CD4-positive, alpha-beta T cell (primary cell): ENCODE measurements at places on chromosomes 3 and 15. TPM values are rescaled to one million over a fixed set of nuclear protein-coding genes. Genes with fewer than 3 reads are reported as not detected.
A peak's percentile ranks its signal among the peaks of the same experiment; 100 is the strongest.

- H3K4me3 ChIP-seq, result no peak overlapping the region
- H3K36me3 ChIP-seq, result no peaks in the 10 kb centered on the region
- peaks cover 5% of the 10 kb centered on the region for H3K4me1 ChIP-seq
Observed at GRCh38 chr15:85496551-85497171, 116.3 kb downstream of the AKAP13 start.

The POLR2H gene
- 21.1 TPM for total RNA-seq

DNA sequence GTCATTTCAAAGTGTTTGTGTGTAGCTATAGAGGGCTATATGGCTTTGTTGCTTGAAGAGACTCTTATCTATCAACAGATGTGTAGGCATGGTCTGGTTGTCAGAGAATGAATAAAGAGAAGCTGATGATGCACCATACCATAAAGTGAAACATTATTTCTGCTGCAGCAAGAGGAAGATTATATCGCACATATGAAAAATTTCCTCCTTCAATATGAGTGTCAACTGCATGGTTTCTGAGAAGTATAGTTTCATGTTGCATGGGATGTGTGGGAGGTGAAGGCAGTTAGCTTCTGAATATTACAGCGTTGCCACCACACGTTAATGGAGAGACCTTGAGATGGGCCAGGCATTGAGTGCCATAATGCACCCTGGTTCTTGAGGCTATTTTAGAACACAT, 217.9 kb downstream of the SATB1 start:
- H3K27ac ChIP-seq, result no peak overlapping the region
- DNase-seq, result no peak
- no peak overlapping the region for H3K4me3 ChIP-seq
- H3K36me3 ChIP-seq, result no peaks in the 10 kb centered on the region
- H3K27me3 ChIP-seq, result no peaks in the 10 kb centered on the region
- no peaks in the 10 kb centered on the region for H3K4me1 ChIP-seq

- H3K27me3 ChIP-seq, result no peaks in the 10 kb centered on the region
- peaks cover 97% of the 10 kb centered on the region for H3K4me1 ChIP-seq
- peak overlapping the region; percentile 29 for H3K27ac ChIP-seq
- DNase-seq, result no peak
Observed at GRCh38 chr15:88647351-88648105, 8.7 kb downstream of the ISG20 start.

DNA sequence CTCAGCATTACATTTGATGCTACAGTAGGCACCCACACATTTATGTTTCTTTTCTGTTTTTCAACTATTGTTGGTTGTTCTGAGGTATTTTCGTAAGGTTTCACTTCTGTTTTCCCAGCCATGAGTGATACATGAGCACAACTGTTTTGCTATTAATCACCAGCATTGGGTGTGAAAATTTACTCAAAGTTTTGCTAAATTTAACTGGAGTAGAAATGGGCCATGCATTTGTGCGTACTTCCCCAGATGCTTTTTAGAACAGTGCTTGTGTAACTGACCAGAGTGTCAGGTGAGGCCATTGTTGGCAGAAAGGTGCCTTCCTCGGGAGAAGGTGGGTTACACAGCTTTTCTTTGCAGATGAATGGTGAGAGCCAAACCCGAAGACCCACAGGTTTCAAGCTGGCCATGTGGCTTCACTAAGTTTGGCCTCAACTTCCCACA, 70.4 kb downstream of the ST6GAL1 start:
- no peak for DNase-seq
- H3K27me3 ChIP-seq, result no peaks in the 10 kb centered on the region
- no peak overlapping the region for H3K4me3 ChIP-seq
- H3K27ac ChIP-seq, result peak overlapping the region; percentile 18

DNA sequence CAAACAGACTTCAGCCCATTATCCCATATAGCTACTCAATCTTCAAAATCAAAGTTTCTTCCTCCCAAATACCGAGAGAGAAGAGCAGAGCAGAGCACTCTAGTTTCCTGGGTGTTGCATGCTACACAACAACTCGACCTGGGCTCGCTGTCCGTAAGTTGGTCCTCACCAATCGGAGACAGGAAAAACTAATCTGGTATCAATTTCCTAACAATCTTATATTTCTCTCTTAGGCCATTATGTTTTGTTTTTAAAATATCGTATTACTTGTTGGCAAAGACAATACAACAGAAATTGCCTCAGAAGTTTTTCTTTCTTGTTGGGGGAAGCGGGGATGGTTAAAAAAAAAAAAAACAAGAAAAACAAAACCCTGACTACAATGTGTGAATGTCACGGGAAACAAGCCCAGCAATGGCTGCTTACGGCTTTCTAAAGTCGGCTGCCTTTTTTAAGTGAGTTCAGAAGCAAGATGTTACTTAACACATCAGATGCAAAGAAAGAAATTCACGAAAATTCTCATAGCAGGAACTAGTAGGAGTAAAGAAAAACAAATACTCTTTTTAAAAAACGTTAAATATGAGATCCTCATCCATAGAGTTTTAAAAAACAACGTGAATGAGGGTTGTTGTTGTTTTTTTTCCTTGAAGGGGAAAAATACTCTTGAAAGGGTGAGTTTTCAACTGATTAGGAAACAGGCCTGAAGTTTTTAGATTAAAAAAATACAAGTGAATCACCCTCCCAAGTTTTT, 1.9 kb downstream of the VGLL4 start:
- peak overlapping the region; percentile 89 for H3K4me3 ChIP-seq
- peak overlapping the region; percentile 80 for H3K27ac ChIP-seq
- H3K27me3 ChIP-seq, result no peaks in the 10 kb centered on the region
- no peaks in the 10 kb centered on the region for H3K36me3 ChIP-seq

The PIERCE2 gene
- not detected for total RNA-seq

DNA sequence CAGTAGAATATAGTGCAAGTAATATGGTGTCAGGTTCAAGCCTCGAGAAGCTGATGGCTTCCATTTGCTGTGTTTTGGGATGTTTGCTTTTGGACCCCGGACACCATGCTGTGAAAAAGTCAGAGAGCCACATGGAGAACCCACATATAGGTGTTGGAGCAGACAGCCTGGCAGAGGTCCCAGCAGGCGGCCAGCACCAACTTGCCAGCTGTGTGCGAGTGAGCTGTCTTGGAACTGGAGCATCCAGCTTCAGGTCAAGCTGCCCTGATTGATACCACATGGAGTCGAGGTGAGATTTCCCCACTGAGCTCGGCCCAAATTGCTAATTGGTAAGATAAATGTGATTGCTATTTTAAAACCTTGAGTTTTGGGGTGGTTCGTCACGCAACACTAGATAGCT, 185.7 kb upstream of the TBL1XR1 start:
- H3K4me1 ChIP-seq, result no peaks in the 10 kb centered on the region
- H3K27ac ChIP-seq, result no peak overlapping the region
- no peak for DNase-seq
- H3K27me3 ChIP-seq, result no peaks in the 10 kb centered on the region
- no peak overlapping the region for H3K4me3 ChIP-seq
- H3K36me3 ChIP-seq, result no peaks in the 10 kb centered on the region

DNA sequence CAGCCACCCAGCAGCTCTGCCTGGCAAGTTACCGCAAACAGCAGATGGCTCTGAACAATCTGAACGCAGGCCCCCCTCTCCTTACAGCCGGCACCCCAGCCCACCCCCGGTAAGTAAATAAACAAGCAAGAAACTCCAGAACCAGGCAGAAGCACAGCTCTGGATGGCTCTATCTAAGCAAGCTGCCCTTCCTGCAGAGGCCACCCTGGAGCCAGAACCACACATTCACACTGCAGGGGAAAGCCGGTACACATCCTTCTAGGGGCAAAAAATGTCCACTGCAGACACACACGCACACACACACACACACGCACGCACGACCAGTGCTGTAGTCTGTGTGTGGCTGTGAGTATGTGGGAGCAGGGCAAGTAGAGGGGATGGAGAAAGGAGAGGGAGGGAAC, 63.9 kb downstream of the ADCY5 start:
- no peak overlapping the region for H3K4me3 ChIP-seq
- H3K27ac ChIP-seq, result no peak overlapping the region
- no peak for DNase-seq
- H3K4me1 ChIP-seq, result no peaks in the 10 kb centered on the region
- peaks cover 8% of the 10 kb centered on the region for H3K27me3 ChIP-seq

GRCh38 chr15:43086551-43086950, 19.3 kb downstream of the UBR1 start:
- H3K4me1 ChIP-seq, result peaks cover 2% of the 10 kb centered on the region
- DNase-seq, result no peak
- H3K4me3 ChIP-seq, result no peak overlapping the region
- H3K27me3 ChIP-seq, result no peaks in the 10 kb centered on the region

The AMOTL2 gene
- not detected for total RNA-seq

- no peaks in the 10 kb centered on the region for H3K27me3 ChIP-seq
- no peaks in the 10 kb centered on the region for H3K4me1 ChIP-seq
- no peak overlapping the region for H3K4me3 ChIP-seq
Observed at GRCh38 chr3:7340795-7341194, 479.9 kb downstream of the GRM7 start.

DNA sequence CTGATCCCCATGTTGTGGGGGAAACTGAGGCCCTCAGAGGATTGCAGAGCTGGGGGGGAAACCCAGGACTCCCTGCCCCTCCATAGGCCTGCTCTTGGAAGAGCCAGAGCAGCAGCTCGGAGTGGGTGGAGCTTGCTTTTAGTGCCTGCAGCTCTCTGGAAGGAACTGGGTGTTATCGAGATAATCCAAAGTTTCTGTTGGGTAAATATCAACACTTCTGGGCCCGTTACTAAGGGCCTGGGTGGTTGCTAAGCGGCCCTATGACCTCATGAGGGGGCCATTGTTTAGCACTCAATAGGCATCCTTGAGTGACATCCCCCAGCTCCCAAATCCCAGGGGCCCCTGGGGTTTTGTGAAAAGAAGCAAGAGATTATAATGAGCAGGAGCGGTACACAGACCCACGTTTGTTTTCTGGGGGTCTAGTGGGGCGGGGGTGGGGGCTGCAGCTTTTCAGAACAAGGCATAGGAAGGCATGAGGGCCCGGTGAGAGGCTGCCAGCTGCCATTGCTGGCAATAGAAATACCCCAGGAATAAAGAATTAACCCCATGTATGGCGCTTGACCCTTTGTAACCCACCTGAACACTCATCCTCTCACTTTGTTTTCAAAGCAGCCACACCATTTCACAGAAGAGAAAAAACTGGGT, 48.3 kb upstream of the ATP2B2 start:
- no peak for DNase-seq
- H3K4me3 ChIP-seq, result no peak overlapping the region
- no peaks in the 10 kb centered on the region for H3K27me3 ChIP-seq
- H3K4me1 ChIP-seq, result peaks cover 24% of the 10 kb centered on the region
- H3K27ac ChIP-seq, result no peak overlapping the region
- no peaks in the 10 kb centered on the region for H3K36me3 ChIP-seq

DNA sequence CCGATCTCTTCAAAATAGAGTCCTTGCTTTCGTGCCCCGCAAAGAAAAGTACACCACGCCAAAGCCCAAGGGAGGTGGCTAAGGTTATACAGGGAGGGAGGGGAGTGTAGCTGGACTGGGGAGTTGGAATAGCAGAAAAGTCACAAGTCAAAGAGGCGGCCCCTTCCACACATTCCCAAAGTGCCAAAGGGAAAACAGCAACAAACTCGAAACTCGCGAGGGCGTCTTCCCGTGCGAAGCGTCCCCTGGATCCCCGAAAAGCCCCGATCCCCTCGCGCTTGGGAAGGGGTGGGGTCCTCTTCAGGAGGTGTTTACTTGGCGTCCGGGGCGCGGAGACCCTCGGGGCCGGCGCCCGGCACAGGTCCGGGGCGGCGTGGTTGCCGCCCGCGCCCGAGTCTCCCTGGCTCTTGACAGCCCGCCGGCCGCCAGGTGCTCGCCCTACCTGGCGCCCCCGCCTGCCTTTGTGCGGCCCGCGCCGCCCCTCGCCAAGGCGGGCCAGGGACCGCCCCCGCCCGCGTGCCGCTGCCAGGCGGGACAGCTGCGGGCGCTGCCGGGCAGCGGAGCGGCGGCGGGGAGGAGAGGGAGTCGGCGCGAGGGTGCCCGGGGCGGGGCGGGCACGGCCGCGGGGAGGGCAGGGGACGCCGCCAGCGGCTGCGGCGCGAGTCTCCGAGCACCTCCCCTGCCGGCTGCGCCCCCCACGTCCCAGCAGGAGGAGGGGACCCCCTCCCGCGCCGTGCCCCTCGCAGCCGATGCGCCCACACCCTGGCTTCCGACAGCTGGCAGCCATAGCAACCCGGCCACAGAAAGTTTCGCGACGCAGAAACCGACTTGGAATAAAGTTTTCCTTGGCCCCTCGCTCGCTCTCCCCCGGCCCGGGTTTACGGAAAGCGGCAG, 966 bp downstream of the MYO1E start:
- peak overlapping the region; percentile 57 for H3K4me3 ChIP-seq
- H3K27ac ChIP-seq, result no peak overlapping the region
- H3K4me1 ChIP-seq, result peaks cover 18% of the 10 kb centered on the region
- no peak for DNase-seq
- peaks cover 25% of the 10 kb centered on the region for H3K27me3 ChIP-seq

The GOLGA8G gene
- total RNA-seq, result not detected

- H3K4me3 ChIP-seq, result peak overlapping the region; percentile 31
- peak; percentile 37 for DNase-seq
- H3K36me3 ChIP-seq, result no peaks in the 10 kb centered on the region
Observed at GRCh38 chr3:10552631-10552943, 47.2 kb upstream of the ATP2B2 start.

DNA sequence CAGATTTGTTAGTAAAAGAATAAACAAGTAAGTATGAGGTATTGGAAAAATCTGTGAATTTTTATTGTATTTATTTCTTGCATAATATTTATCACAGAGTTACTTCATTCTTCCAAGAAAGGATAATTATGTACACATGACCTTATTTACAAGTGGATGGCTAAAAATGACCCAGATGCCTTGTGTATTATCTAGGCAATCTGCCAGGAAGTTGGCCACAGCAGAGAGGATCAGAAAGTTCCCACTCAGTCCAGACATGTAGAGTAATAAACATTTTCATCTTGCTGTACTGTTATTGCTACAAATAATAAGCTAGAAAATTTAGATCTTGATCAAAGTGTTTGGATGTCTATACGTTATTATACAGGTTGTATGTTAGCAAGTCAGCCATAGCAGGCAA, 317.1 kb downstream of the EPHA6 start:
- no peaks in the 10 kb centered on the region for H3K36me3 ChIP-seq
- no peaks in the 10 kb centered on the region for H3K4me1 ChIP-seq
- no peak for DNase-seq
- H3K27me3 ChIP-seq, result no peaks in the 10 kb centered on the region
- no peak overlapping the region for H3K4me3 ChIP-seq
- no peak overlapping the region for H3K27ac ChIP-seq

The DNAH12 gene
- not detected for total RNA-seq

- H3K36me3 ChIP-seq, result no peaks in the 10 kb centered on the region
- DNase-seq, result no peak
- no peak overlapping the region for H3K27ac ChIP-seq
- H3K4me1 ChIP-seq, result no peaks in the 10 kb centered on the region
- no peaks in the 10 kb centered on the region for H3K27me3 ChIP-seq
Observed at GRCh38 chr3:18062657-18063025, 320.2 kb upstream of the TBC1D5 start.
